ENCODE measurements at places on chromosomes 7 and 10. TPM values are rescaled to one million over a fixed set of nuclear protein-coding genes. Genes with fewer than 3 reads are reported as not detected.

Gene SAMD9
- polyA plus RNA-seq = 23.8 TPM

Gene MYO3A
- polyA plus RNA-seq = not detected

Gene SPDYE6
- 0.73 TPM for polyA plus RNA-seq

Gene LRIT1
- not detected for polyA plus RNA-seq

Gene TRPV5
- polyA plus RNA-seq = not detected

DNA sequence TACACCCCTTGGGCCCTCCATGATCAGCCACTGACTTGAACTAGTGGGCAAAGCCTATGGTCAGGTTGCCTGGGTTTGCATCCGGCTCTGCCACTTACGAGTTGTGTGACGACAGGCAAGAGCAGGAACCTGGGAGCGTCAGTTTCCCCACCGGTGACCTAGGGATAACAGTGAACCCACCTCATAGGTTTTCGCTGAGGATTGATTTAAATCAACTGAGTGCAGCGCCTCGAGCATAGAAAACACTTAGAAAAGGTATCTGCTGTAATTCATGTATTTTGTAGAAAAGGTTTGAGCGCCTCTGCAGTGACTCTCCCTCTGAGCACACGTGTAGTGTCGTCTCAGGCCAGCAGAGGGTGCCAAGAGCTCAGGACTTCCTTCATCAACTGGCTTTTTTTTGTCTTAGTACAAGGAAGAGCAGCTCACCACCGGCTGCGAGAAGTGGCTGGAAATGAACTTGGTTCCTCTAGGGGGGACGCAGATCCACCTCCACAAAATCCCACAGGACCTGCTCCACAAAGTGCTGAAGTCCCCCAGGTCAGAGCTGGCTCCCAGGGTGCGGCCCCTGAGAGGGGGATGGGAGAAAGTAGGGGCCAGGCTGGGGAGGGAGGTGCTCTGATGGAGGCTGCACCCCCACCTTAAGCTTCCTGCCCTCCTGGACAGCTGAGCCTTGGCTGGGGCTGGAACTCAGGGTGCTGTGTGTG, 27.7 kb downstream of the BTBD16 start:
- no peaks in the 10 kb centered on the region for H3K27me3 ChIP-seq
- H3K36me3 ChIP-seq = no peaks in the 10 kb centered on the region
- no peak overlapping the region for H3K27ac ChIP-seq
- peak; percentile 63 for DNase-seq

GRCh38 chr7:68246189-68246633, 1249.6 kb downstream of the TYW1 start:
- no peak overlapping the region for H3K4me3 ChIP-seq
- no peak overlapping the region for H3K27ac ChIP-seq
- no peaks in the 10 kb centered on the region for H3K27me3 ChIP-seq
- no peaks in the 10 kb centered on the region for H3K36me3 ChIP-seq
- DNase-seq = no peak

GRCh38 chr10:78863140-78863905, 205.4 kb upstream of the ZMIZ1 start:
- no peaks in the 10 kb centered on the region for H3K36me3 ChIP-seq
- H3K27me3 ChIP-seq = no peaks in the 10 kb centered on the region
- H3K27ac ChIP-seq = no peak overlapping the region
- no peak for DNase-seq
- H3K4me1 ChIP-seq = no peaks in the 10 kb centered on the region

GRCh38 chr10:25465582-25466372, 291.0 kb downstream of the GPR158 start:
- no peak overlapping the region for H3K27ac ChIP-seq
- DNase-seq = no peak
- no peaks in the 10 kb centered on the region for H3K4me1 ChIP-seq
- no peak overlapping the region for H3K4me3 ChIP-seq

- H3K27me3 ChIP-seq = no peaks in the 10 kb centered on the region
- peak overlapping the region; percentile 82 for H3K4me3 ChIP-seq
- H3K27ac ChIP-seq = peak overlapping the region; percentile 90
- no peaks in the 10 kb centered on the region for H3K36me3 ChIP-seq
- H3K4me1 ChIP-seq = peaks cover 15% of the 10 kb centered on the region
Observed at GRCh38 chr10:22436893-22437619, 91.8 kb downstream of the SPAG6 start.

GRCh38 chr7:106795877-106796231, 69.2 kb upstream of the PIK3CG start:
- no peaks in the 10 kb centered on the region for H3K27me3 ChIP-seq
- no peak overlapping the region for H3K4me3 ChIP-seq
- DNase-seq = no peak
- no peaks in the 10 kb centered on the region for H3K4me1 ChIP-seq

DNA sequence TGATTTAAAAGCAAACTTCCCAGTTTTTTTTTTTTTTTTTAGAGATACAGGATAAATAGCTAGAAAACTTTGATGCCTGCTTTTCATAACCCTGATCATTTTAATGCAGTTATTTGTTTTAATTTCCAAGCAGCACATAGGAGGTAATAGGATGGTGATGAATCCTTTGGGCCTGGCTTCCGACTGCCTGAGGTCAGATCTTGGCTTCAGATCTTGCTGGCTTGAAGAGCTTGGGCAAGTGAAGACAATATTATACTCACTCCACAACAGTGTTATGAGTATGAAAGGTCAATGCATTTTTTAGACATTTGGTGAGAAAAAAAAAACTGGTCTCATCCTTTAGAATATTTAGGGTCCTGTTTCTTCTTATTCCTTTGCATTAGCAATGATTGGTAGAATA, 124.8 kb upstream of the PRKCQ start:
- peaks cover 15% of the 10 kb centered on the region for H3K27me3 ChIP-seq
- H3K4me1 ChIP-seq = no peaks in the 10 kb centered on the region
- no peaks in the 10 kb centered on the region for H3K36me3 ChIP-seq
- no peak for DNase-seq
- H3K4me3 ChIP-seq = no peak overlapping the region
- no peak overlapping the region for H3K27ac ChIP-seq

- no peak overlapping the region for H3K4me3 ChIP-seq
- H3K36me3 ChIP-seq = peaks cover 17% of the 10 kb centered on the region
- H3K4me1 ChIP-seq = peaks cover 38% of the 10 kb centered on the region
Observed at GRCh38 chr7:23184709-23185359, 3.0 kb downstream of the NUP42 start.

- no peak for DNase-seq
- no peaks in the 10 kb centered on the region for H3K36me3 ChIP-seq
- H3K4me1 ChIP-seq = no peaks in the 10 kb centered on the region
- H3K4me3 ChIP-seq = no peak overlapping the region
- no peaks in the 10 kb centered on the region for H3K27me3 ChIP-seq
- no peak overlapping the region for H3K27ac ChIP-seq
Observed at GRCh38 chr7:85237721-85238120, 50.9 kb upstream of the SEMA3D start.

DNA sequence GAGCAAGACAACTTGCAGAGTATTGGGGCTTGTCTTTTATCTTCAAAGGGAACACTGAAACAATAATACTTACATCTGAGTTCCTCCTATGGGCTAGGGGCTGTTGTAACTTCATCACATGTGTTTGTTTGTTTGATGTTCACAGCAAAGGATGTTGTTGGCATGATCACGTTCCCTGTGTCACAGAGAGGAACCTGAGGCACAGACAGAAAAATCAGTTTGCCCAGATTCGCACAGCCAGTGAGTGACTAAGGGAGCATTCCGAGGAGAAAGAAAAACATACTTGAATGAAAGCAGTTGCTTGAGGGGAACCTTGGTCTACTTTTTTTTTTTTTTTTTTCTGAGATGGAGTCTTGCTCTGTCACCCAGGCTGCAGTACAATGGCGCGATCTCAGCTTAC, 87.2 kb upstream of the PFKP start:
- H3K27ac ChIP-seq = no peak overlapping the region
- no peaks in the 10 kb centered on the region for H3K36me3 ChIP-seq
- H3K4me1 ChIP-seq = no peaks in the 10 kb centered on the region
- no peaks in the 10 kb centered on the region for H3K27me3 ChIP-seq
- H3K4me3 ChIP-seq = no peak overlapping the region

- H3K4me1 ChIP-seq = no peaks in the 10 kb centered on the region
- DNase-seq = no peak
- no peak overlapping the region for H3K27ac ChIP-seq
- H3K27me3 ChIP-seq = no peaks in the 10 kb centered on the region
Observed at GRCh38 chr7:88969167-88969566, 173.6 kb upstream of the TEX47 start.

DNA sequence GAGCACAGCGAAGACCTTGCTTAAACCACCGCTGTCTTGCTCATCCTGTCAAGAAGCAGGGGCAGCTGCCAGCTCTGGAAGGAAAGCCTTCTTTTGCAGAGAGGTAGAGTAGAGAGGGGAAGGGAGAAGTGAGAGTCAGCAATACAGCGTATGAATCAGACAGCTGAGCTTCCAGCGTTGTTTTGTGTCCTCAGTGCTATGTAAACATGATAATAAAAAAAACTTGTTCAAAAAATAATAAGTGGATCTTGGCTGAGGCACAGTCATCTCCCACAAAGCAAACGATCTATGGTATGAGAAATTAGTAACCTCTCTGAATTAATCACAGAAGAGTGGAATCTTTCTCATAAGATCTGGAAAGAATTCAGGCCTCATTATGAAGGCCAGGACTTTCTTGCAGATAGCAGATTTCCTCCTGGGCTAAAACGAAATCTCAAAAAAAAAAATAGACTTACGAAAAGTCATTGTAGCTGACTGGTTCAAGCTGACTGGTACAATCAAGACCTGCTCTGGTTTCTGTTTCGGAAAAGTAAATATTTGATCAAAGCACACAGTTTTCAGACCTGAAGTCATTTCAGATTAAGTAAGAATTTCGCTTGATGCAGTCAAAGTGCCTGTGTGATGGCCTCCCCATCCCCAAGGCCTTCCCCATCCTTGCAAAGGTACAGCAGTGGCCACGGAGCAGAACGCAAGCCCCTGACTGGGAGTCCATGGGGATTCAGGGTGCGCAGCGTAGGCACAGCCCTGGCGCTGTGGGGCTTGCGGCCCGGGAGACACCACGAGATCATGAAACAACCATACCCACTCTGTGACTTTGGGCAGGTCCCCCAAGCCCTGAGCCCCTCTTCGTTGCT, 29.4 kb downstream of the CHST15 start:
- no peak overlapping the region for H3K4me3 ChIP-seq
- DNase-seq = peak; percentile 15
- H3K4me1 ChIP-seq = peaks cover 10% of the 10 kb centered on the region

DNA sequence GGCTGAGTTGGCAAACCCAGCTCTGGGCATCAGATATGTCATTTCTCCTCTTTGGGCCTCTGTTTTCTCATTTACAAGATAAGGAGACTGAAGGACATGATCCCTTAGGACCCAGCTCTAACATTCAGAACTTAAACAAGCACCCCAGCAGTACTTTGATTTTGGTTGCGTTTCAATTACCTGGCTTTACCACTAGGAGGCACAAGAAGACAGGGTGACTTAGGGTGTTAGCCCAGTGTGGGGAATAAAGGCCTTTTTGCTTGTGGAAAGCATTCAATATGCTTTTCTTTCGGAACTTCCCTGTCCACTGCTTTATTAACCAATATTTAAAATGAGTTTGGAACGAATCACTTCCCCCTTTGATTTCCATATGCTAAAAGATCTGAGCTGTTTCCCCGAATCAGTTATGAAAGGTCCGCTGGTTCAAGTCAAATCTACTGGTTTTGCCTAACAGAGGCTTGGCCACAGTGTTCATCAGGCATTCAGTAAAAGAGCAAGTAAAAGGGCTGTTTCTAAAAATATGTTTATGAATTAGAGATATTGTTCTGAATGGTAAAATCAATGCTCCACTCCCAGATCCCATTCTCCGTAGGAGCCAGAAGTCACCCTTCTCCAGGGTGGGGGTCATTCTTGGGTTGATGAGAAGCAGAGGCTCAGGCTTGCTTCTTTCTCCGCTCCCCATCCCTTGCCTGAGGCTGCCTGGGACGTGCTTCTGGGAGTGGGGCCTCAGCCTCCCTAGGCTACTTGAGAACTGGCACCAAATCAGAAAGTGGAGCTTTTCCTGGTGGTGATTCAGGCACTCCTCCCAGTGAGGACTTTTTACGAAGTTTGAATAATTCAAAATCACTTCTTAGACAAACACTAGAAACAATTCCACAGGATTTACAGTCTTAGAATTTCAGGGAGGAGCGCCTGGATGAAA, 105.5 kb downstream of the MYOF start:
- no peaks in the 10 kb centered on the region for H3K27me3 ChIP-seq
- no peak overlapping the region for H3K4me3 ChIP-seq
- peak; percentile 75 for DNase-seq
- H3K4me1 ChIP-seq = peaks cover 11% of the 10 kb centered on the region

Data from CD4-positive, alpha-beta memory T cell (primary cell).